ENCODE measurements at places on chromosomes 4 and X. TPM values are rescaled to one million over a fixed set of nuclear protein-coding genes. Genes with fewer than 3 reads are reported as not detected.

- DNase-seq, result no peak
These were observed 99.1 kb downstream of the AFF1 start for GRCh38 chr4:87033902-87034301.

- peak; percentile 42 for DNase-seq
These were observed 56.4 kb upstream of the XIAP start for GRCh38 chrX:123803331-123803983.

GRCh38 chr4:118557298-118557851 is 127.8 kb upstream of the METTL14 start:
- DNase-seq, result no peak

GRCh38 chrX:139106069-139106468 is 394.6 kb upstream of the FGF13 start:
- no peak for DNase-seq

- no peak for DNase-seq
These were observed 54.0 kb downstream of the ARX start for GRCh38 chrX:24961809-24962208.

MAOA gene
- total RNA-seq, result 0.60 TPM

C1QTNF7 gene
- total RNA-seq, result not detected

DCLK2 gene
- total RNA-seq, result not detected

ARL9 gene
- 0.25 TPM for total RNA-seq
